Calu3 (cell line): ENCODE measurements at places on chromosomes 1 and 21. TPM values are rescaled to one million over a fixed set of nuclear protein-coding genes. Genes with fewer than 3 reads are reported as not detected.

GRCh38 chr1:221777431-221778072, 35.7 kb upstream of the DUSP10 start:
- peaks cover 9% of the 10 kb centered on the region for H3K4me1 ChIP-seq
- H3K4me3 ChIP-seq, result no peak overlapping the region
- H3K36me3 ChIP-seq, result no peaks in the 10 kb centered on the region
- no peaks in the 10 kb centered on the region for H3K27me3 ChIP-seq

DNA sequence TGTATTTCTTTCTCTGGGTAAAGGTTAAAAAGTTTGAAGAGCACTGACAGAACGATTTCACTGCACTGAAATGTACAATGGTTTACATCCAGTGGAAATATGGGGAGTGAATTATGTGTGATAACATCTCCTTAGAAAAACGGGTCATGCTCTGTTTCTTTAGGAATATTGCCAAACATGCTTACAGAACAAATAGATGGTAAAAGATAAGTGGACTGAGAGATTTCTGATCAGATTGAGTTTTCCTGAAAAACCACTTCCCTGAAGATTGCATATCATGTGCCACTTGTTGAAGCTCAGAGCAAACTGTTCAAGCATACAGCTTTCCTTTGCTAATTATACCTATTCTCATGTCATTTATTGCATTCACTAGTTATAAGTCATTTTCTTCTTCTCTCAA, 29.9 kb upstream of the DISP1 start:
- H3K27me3 ChIP-seq, result peaks cover 53% of the 10 kb centered on the region
- DNase-seq, result no peak
- H3K4me1 ChIP-seq, result peaks cover 31% of the 10 kb centered on the region
- H3K27ac ChIP-seq, result peak overlapping the region; percentile 16
- H3K4me3 ChIP-seq, result no peak overlapping the region
- no peaks in the 10 kb centered on the region for H3K36me3 ChIP-seq

DNA sequence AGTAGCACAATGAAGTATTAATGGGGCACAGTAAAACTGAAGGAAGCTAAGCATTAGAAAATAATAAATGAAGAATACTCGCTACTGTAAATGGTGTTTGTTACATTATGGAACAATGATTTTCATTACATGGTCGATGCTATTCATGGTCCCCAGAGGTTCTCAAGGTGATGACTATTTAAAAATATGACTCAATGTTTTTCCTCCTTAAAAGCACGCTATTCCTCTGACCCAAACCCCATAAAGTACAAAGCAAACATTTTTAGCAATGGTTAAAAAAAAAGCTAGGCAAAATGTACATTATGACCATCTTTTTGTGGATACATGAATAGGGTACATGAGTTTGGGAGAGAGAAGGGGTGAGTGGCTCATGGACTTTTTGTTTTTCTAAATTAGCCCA, 34.3 kb downstream of the VAMP4 start:
- no peaks in the 10 kb centered on the region for H3K27me3 ChIP-seq
- peaks cover 5% of the 10 kb centered on the region for H3K36me3 ChIP-seq
- no peak overlapping the region for H3K27ac ChIP-seq
- no peak overlapping the region for H3K4me3 ChIP-seq
- H3K4me1 ChIP-seq, result no peaks in the 10 kb centered on the region
- no peak for DNase-seq

- H3K4me3 ChIP-seq, result peak overlapping the region; percentile 96
- H3K36me3 ChIP-seq, result peaks cover 99% of the 10 kb centered on the region
- peaks cover 33% of the 10 kb centered on the region for H3K4me1 ChIP-seq
- peak overlapping the region; percentile 98 for H3K27ac ChIP-seq
- DNase-seq, result no peak
- no peaks in the 10 kb centered on the region for H3K27me3 ChIP-seq
Measured at GRCh38 chr1:28509705-28510272, 3.9 kb downstream of the RCC1 start.

GRCh38 chr1:186374303-186375151, 526 bp downstream of the TPR start:
- H3K27me3 ChIP-seq, result no peaks in the 10 kb centered on the region
- H3K36me3 ChIP-seq, result peaks cover 73% of the 10 kb centered on the region
- DNase-seq, result peak; percentile 28
- H3K4me1 ChIP-seq, result peaks cover 8% of the 10 kb centered on the region
- peak overlapping the region; percentile 96 for H3K27ac ChIP-seq

OR6N1 gene
- total RNA-seq, result not detected in 2 replicates

NHLH1 gene
- total RNA-seq, result 1.4 and 1.6 TPM in 2 replicates

GRCh38 chr1:168112673-168113305, 23.9 kb downstream of the GPR161 start:
- no peaks in the 10 kb centered on the region for H3K36me3 ChIP-seq
- H3K27me3 ChIP-seq, result no peaks in the 10 kb centered on the region
- H3K4me1 ChIP-seq, result peaks cover 25% of the 10 kb centered on the region
- H3K4me3 ChIP-seq, result no peak overlapping the region
- no peak overlapping the region for H3K27ac ChIP-seq

GRCh38 chr1:169484101-169484500, 1.6 kb downstream of the SLC19A2 start:
- DNase-seq, result no peak
- H3K4me1 ChIP-seq, result peaks cover 68% of the 10 kb centered on the region
- H3K27me3 ChIP-seq, result no peaks in the 10 kb centered on the region
- peak overlapping the region; percentile 87 for H3K4me3 ChIP-seq

GRCh38 chr1:207470927-207471326, 16.8 kb downstream of the CR2 start:
- H3K4me1 ChIP-seq, result no peaks in the 10 kb centered on the region
- H3K27me3 ChIP-seq, result peaks cover 93% of the 10 kb centered on the region
- no peak overlapping the region for H3K4me3 ChIP-seq

DNA sequence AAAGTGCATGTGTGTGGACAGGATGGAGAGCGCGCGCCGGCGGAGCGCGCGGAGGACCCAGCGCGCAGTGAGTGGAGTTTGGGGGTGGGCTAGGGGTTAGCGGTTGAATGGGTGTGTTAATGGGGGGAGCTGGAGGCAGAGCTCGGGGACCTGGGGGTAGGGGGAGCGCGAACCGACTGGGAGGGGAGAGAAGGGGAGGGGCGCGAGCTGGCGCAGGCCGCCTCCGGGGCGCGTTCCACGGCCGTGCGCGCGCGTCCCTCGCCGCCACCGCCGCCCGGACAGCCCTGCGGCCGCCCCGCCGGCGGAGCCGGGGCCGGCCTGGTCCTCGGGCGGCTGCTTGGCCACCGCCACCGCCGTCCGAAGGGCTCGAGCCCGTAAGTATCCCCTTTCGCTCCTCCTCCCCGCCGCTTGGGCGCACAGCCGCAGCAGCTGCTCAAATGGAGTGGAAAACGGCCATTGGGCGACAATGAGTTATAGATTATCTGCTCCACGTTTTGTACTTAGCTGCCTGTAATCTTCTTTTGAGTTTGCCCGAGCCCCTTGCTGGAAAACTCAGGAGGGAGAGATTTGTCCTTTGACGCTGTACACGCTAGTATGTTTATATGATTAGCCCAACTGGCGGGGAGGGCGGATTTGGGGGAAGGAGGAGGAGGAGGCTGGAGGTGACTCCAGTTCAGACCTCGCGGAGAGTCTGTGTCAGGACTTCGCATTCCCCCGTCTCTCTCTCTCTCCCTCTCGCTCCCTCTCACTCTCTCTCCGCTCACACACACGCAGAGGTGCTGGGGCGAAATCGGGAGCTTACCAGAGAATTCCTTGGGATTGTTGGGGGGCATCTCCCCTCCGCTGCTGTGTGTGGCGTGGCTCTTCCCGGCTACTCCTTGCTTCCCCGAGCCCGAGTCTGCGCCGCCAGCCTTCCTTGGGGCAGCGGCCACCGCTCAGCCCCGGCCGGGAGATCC, at the start of gene ADGRL2:
TSS of gene ADGRL2 (plus strand) at position 240 of the 956 bp plus-strand sequence. CDS start 36,051 bp downstream, outside the sequence.
- peaks cover 6% of the 10 kb centered on the region for H3K4me1 ChIP-seq
- H3K4me3 ChIP-seq, result peak within 1 kb of the TSS; percentile 91
- DNase-seq, result peak; percentile 77
- peak within 1 kb of the TSS; percentile 61 for H3K27ac ChIP-seq
- no peaks in the 10 kb centered on the region for H3K27me3 ChIP-seq

- peaks cover 49% of the 10 kb centered on the region for H3K4me1 ChIP-seq
- DNase-seq, result no peak
- no peaks in the 10 kb centered on the region for H3K27me3 ChIP-seq
- no peak overlapping the region for H3K4me3 ChIP-seq
- H3K27ac ChIP-seq, result peak overlapping the region; percentile 63
Measured at GRCh38 chr1:218351391-218352074, 6.4 kb downstream of the TGFB2 start.

DNA sequence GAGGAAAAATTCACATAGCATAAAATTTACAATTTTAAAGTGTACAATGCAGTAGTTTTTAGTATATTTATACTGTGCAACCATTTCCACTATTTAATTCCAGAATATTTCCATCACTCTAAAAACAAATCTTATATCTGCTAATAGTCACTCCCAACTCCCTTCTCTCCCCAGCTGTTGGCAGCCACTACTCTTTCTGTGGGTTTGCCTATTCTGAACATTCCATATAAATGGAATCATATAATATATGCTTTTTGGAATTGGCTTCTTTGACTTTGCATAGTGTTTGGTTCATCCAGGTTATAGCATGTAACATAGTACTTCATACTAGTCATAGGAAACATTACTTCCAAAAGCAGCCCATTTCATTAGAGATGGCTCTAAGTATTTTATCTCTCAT, 25.0 kb upstream of the TMEM39B start:
- no peak for DNase-seq
- H3K36me3 ChIP-seq, result peaks cover 41% of the 10 kb centered on the region
- H3K27ac ChIP-seq, result no peak overlapping the region
- H3K27me3 ChIP-seq, result no peaks in the 10 kb centered on the region
- H3K4me3 ChIP-seq, result no peak overlapping the region
- no peaks in the 10 kb centered on the region for H3K4me1 ChIP-seq

DNA sequence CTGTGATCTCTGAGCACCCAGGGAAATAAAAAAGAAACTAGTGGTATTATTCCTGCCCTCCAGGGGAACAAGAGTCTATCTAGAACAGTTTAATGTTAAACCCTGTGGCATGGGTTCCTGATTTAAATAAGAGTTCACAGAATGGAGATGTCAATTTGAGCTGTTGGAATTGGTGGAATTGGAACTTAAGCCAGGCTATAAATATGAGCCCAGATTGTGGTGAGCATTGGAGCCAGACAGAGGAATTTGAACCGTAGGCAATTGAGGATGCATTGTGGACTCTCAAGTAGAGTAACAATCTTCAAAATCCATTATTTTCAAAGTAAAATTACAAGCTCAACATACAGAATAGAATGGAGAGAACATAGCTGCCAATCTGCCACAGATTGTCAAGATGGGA, 98.2 kb downstream of the NEK7 start:
- no peak overlapping the region for H3K27ac ChIP-seq
- H3K36me3 ChIP-seq, result no peaks in the 10 kb centered on the region
- peaks cover 55% of the 10 kb centered on the region for H3K4me1 ChIP-seq

GRCh38 chr1:192954705-192955265, 104.4 kb downstream of the UCHL5 start:
- H3K27ac ChIP-seq, result no peak overlapping the region
- H3K27me3 ChIP-seq, result no peaks in the 10 kb centered on the region
- no peaks in the 10 kb centered on the region for H3K36me3 ChIP-seq
- no peak for DNase-seq
- H3K4me3 ChIP-seq, result no peak overlapping the region
- no peaks in the 10 kb centered on the region for H3K4me1 ChIP-seq

DNA sequence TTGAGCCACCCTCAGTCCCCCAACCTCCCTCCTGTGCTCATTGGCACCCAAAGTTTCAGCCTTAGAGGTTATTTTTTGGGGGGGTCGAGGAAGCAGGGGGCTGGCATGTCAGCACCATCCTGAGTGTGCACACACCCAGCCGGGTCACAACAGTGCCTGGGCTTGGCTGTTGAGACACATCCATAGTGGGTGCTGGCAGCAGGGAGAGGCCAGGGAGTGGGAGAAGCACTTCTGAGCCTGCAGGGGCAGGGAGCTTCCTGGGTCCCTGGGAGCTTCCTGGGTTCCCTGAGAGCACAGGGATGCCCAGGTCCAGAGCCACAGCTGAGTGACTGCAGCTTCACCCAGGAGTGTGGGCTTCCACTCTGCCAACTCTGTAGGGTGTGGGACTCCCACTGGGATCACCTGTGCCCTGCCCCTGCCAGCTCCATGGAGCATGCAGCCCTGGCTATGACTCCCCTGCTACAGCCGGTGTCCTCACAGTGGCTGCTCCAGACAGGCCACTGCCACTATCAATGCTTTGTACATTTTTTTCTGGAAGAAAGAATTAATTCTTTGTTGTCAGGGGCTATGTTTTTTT, 240.4 kb downstream of the PTGER3 start:
- H3K27ac ChIP-seq, result no peak overlapping the region
- H3K36me3 ChIP-seq, result no peaks in the 10 kb centered on the region
- H3K27me3 ChIP-seq, result no peaks in the 10 kb centered on the region
- no peak for DNase-seq
- H3K4me3 ChIP-seq, result no peak overlapping the region
- H3K4me1 ChIP-seq, result no peaks in the 10 kb centered on the region

ITGB3BP gene
- 42.1 and 52.1 TPM in 2 replicates for total RNA-seq

BCL2L15 gene
- 13.0 and 16.8 TPM in 2 replicates for total RNA-seq

CASQ2 gene
- not detected in 2 replicates for total RNA-seq
